ENCODE measurements at places on chromosomes 2 and 18.

- DNase-seq = no peak
Measured at GRCh38 chr2:27583390-27583915, 611 bp downstream of the ZNF512 start.

DNA sequence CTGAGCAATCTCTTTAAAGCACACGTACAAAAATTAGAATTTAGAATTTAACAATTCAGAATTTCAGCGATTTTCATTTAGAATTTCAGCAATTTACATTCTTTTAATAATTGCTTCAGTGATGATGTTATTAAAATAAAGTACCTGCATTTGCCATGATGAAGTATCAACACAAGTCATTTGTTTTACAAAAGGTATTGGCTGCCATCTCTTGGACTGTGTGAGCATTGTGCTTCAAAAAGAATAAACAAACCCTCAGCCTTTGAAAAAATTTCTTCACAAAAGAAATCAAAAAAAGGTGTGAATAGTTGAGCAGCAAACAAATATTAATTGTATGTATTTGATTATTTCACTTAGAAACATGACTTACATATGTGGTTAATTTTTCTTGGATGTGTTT lies 27.1 kb upstream of the ZC3H15 start:
- DNase-seq = no peak

GRCh38 chr2:59073286-59073685 lies 832.2 kb upstream of the FANCL start:
- DNase-seq = no peak

GRCh38 chr2:156181208-156181607 lies 151.3 kb downstream of the NR4A2 start:
- no peak for DNase-seq

GRCh38 chr2:32993005-32993539 lies 46.3 kb downstream of the LTBP1 start:
- no peak for DNase-seq

GRCh38 chr2:228665232-228665631 lies 483.7 kb upstream of the SPHKAP start:
- DNase-seq = no peak

DNA sequence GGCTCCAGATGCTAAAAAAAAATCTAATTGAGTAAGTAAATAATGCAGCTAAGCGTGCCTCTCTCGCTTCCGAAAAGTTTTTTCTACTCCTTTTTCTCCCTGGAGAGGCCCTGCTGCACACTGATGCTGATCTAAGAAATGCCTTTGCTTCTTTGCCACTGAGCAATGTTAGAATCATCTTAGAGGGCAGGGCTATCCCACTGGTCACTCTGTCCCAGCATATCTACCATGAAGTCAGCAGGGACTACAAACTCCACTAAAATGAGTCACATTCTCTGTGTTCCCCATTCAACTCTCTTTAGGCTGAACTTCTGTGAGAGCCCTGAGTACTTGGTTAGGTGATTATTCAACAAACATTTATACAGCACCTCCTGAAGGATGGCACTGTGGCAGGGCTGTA lies 127.6 kb upstream of the LYPD1 start:
- DNase-seq = no peak
